Fibroblast of skin of left biceps (primary cell): ENCODE measurements at places on chromosomes 3 and 15.
A peak's percentile ranks its signal among the peaks of the same experiment; 100 is the strongest.

- peak; percentile 91 for DNase-seq
Measured at GRCh38 chr15:99123713-99124451, 19.0 kb downstream of the SYNM start.

DNA sequence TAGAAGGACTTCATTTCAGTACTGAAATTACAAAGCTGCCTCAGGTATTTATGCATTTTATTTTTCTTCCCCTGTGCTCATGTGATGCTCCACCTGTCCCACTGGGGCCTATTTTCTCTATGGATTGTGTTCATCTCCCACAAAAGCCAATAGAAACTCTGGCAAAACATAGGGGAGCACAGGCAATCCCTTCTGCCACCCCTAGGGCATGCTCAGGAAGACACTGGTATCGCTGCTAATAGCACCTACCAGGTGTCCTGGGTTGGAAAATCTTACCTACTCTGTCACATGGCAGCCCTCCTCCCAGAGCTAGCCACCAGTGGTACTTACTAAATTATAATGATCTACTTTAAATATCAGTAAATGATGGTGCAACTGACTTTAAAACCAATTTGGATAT, 427.4 kb downstream of the FGF12 start:
- DNase-seq: no peak

DNA sequence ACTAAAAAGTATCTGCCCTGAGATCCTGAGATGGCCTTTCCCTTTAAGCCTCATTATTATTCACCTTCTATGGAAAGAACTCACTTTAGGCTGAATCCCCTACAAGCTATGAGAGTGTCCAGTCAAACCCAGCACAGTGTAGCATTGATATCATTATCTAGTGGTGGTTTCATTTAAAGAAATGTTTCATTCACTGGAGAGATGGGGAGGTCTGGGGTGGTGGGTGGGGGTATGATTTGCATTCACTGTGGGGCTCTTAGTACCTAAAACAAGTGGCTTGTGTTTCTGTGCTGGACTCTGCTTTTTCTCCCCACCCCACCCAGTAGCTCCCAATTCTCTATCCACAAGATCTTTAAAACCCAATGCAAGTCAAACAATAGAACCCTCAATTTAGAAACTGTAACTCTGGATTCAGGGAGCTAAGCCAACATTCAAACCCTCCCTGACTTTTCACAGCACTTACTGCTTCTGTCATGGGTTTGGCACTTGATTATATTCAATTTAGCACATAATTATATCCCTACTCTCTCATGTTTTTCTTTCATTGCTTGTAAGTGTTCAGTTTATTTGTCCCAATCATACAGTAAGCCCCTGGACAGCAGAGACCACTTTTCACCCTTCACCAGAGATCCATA, 310.5 kb upstream of the THBS1 start:
- DNase-seq: no peak

DNA sequence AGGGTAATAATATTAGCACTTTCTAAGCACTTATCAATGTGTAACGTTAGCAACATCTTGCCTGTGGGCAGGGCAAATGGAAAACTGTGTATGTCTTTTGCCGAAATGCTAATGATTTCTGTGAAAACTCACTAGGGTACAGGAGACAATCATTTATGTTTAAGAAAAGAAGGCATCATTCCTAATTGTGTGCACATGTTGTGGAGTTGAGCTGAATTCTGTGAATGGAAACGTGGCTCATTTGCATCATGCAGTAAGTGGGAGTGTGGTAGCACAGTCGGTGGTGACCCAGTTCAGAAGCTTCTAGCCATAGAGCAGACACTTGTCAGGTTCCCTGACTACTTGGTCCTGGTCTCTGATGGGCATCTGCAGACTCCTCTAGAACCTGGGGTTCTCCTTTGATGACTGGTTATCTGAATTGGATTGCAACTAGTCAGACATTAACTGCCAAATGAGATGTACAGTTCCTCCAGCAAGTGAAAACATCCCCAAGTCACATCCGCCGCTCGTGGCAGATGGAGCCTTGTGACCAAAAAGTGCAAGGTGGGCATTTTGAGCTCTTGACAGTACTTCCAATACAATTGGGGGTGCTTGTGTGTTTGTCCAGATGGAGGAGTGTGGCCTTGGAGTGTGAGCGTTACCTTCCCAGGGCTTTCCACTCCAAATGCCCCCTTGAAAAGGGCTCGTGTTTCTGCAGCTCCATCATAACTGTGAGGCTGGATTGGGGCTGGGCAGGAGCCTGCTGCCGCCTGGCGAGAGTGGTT, 21.5 kb downstream of the MRPS25 start:
- no peak for DNase-seq

GRCh38 chr3:103048068-103048722, 613.4 kb downstream of the ZPLD1 start:
- DNase-seq: peak; percentile 15

DNA sequence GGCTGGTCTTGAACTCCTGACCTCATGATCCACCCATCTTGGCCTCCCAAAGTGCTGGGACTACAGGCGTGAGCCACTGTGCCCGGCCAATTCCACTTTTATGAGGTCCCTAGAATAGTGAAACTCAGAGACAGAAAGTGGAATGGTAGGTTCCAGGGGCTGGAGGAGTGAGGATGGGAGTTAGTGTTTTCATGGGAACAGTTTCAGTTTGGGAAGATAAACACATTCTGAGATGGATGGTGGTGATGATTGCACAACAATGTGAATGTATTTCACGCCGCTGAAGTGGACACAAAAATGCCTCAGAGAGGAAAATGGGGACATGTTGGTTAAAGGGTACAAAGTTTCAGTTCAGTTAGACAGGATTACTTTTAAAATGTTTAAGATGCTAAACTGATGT, 22.5 kb upstream of the HDAC11 start:
- DNase-seq: no peak

DNA sequence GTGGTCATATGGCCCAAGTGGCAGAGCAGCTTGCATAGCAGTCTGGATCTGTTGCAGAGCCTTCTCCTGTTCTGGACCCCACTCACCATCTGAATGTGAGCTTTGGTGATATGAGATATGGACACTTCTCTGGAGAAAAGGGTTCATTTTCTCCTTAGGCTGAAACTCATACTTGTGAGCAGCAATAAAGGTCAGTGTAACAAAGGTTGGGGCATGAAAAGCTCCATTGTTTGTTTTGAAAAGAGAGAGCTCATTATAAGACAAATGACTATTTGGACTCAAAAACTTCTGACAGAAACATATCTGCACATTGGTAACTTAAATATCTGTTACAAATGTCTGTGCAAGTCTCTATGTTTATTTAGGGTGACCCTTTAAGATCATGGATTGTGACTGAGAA, 517.3 kb downstream of the MFSD1 start:
- DNase-seq: no peak

DNA sequence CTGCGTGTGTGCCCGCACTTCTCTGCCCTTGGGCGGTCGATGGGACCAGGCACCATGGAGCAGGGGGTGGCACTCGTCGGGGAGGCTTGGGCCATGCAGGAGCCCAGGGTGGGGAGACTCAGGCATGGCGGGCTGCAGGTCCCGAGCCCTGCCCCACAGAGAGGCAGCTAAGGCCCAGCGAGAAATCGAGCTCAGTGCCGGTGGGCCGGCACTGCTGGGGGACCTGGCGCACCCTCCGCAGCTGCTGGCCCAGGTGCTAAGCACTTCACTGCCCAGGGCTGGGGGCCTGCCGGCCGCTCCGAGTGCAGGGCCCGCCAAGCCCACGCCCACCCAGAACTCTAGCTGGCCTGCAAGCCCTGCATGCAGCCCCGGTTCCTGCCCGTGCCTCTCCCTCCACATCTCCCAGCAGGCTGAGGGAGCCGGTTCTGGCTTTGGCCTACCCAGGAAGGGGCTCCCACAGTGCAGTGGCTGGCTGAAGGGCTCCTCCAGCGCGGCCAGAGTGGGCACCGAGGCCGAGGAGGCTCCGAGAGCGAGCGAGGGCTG, 553 bp upstream of the RTP4 start:
- no peak for DNase-seq

- DNase-seq: no peak
Measured at GRCh38 chr3:102553876-102554275, 119.1 kb downstream of the ZPLD1 start.

DNA sequence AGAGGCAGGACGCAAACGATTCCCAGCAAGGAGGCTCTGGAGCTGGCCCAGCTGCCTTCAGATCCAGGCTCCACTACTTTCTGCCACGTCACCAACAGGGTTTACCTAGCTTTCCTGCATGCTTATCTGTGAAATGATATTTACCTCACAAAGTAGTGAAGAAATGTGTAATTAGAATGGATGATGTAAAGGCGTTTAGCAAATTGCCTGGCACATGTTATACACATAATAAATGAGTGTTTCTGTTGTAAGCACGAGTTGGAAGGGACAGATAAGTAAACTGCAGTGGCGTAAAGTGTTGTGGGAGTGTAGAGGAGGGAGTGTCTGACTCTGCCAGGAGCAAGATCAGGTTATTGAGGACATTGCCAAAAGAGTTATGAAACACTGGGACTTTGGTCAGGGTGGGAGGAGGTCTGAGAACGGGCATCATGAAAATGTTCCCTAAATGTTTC, 3.5 kb upstream of the CHAC1 start:
- DNase-seq: no peak

- no peak for DNase-seq
Measured at GRCh38 chr3:196639483-196640296, at the start of gene NRROS. Gene NRROS (plus strand): TSS chr3:196639694. CDS start chr3:196654540, 14,846 bp downstream.

- no peak for DNase-seq
Measured at GRCh38 chr15:70241561-70242320, 144.0 kb upstream of the TLE3 start.

DNA sequence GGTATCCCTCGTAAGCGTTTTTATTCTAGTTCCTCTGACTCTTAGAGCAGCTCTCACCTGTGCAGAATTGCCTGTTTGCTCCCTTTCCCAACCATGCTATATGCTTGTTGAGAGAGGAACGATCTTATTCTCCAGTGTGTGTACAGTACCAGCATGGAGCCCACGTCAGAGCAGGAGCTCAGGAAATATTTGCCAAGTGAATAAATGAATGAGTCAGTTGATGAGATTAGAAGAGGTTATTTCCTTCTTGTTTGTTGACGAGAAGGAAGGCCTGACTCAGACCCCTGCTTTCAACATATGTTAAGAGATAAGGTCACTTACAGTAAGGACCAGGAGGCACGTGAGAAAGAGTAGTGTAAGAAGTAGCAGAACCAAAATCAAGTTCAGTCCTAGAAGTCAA, 106.3 kb upstream of the ABHD17C start:
- DNase-seq: peak; percentile 62

DNA sequence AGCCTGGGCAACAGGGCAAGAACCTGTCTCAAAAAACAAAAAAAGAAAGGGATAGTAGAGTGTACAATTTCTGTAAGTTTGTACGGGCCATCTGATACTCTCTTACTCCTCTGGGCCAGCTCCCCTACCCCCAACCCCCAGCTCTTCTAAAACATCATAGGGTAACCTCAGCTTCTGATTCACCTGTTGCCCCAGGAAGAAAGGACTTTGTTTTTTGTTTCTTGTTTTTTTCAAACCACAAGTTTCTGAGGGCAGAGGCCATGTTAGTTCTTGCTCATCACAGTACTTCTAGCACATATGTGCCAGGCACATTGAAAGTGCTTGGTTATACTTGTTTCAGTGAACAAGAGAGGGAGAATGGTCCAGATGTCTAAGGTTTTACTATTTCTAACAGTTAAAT, 20.2 kb downstream of the ATOSA start:
- DNase-seq: no peak

GRCh38 chr15:63076714-63077046, 34.1 kb downstream of the TPM1 start:
- DNase-seq: no peak

GRCh38 chr15:84975871-84976351, 5.7 kb upstream of the PDE8A start:
- no peak for DNase-seq

DNA sequence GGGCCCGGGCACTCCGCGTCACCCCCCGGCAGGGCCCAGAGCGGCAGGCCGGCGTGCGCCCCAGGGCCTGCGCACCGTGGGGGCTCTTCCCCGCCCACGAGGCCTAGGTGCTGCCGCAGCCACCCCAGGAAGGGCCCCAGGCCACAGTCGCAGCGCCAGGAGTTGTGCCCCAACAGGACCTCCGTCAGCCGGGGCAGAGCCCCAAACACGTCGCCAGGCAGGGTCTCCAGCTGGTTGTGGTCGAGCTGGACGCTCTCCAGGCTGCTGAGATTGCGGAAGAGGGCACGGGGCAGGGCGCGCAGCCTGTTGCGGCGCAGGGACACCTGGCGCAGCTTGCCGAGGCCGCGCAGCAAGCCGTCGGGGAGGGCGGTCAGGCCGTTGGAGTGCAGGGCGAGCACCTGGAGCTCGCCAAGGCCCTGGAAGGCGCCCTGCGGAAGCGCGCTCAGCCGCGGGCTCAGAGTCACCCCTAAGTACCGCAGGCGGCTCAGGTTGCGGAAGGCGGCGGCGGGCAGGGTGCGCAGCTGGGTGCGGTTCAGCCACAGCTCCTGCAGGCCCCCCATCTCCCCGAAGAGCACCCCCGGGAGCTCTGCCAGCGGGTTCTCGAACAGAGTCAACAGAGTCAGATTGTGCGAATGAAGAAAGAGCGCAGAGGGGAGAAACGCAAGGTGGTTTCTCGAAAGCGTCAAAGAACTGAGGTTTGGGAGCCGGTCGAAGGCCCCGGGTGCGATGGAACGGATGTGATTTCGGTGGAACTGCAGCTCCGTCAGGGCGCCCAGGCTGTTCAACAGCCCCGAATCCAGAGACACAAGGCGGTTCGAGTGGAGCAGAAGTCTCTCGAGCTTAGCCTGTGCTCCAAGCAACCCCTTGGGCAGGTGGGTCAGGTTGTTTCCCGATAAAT, 2.0 kb downstream of the GP5 start:
- no peak for DNase-seq

DNA sequence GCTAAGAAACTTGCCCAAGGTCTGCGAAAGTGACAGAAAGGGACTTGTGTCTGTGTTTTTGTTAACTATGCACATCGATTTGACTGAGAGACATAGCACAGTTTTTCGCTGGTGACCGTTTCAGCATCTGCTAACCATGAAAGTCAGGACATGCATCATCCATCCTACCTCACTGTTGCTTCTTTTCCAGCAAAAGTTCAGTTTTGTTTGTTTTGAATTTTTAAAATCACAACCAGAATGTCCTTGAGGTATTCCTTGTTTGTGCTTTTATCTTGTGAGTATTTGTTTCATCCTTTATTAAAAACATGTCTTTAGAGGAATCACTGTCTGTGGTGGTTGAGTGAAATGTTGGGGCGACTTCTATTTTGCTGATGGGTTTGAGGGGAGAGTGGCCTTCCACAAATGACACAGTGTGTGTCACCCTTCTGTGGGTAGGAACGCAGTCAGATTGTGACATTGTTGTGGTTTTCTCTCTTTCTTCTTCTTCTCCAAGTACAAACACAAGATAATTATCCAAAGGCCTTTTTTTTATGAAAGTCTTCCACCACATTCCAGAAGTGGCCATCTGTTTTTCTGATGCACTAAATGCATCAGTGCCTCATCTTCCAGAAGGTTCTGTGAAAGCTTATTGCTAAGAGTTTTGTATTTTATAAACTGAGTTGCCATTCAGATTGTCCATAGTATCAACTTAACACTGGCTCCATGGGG, 214.4 kb upstream of the NR2E3 start:
- DNase-seq: no peak

GRCh38 chr3:66475386-66476020, 25.3 kb downstream of the LRIG1 start:
- no peak for DNase-seq
